Activated T-cell treated with anti-CD3 and anti-CD28 coated beads, Interleukin-2, amount 50 U/mL, for 72 hours (primary cell): ENCODE measurements at places on chromosomes 13 and 19. TPM values are rescaled to one million over a fixed set of nuclear protein-coding genes. Genes with fewer than 3 reads are reported as not detected.

GRCh38 chr13:110525328-110526319 lies 35.9 kb downstream of the RAB20 start:
- peaks cover 20% of the 10 kb centered on the region for H3K4me1 ChIP-seq
- no peaks in the 10 kb centered on the region for H3K27me3 ChIP-seq
- no peaks in the 10 kb centered on the region for H3K36me3 ChIP-seq

DNA sequence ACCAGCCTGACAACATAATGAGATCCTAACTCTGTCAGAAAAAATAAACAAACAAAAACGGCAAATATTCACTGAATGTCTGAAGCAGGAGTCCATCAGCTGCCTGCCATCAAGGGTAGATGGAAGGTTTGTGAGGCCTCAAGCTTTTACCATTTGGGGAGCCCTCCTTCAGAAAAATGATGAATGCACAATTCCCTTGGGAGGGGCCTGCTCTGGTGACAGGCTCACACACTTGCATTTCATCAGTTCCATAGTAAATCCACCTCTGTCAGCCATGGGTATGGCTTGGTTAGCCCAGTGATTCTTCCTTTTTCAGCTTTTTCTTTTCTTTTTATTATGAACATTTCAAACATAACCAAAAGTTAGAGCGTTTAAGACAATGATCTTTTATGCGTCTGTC lies 26.3 kb upstream of the KATNAL1 start:
- no peak overlapping the region for H3K27ac ChIP-seq
- H3K4me1 ChIP-seq: peaks cover 30% of the 10 kb centered on the region
- H3K27me3 ChIP-seq: no peaks in the 10 kb centered on the region
- DNase-seq: no peak
- H3K36me3 ChIP-seq: no peaks in the 10 kb centered on the region
- no peak overlapping the region for H3K4me3 ChIP-seq

GRCh38 chr13:72565893-72566292 lies 161.5 kb downstream of the MZT1 start:
- DNase-seq: no peak
- H3K27me3 ChIP-seq: no peaks in the 10 kb centered on the region
- no peak overlapping the region for H3K4me3 ChIP-seq

- no peak for DNase-seq
- H3K27ac ChIP-seq: peak overlapping the region; percentile 22
- H3K36me3 ChIP-seq: no peaks in the 10 kb centered on the region
- no peaks in the 10 kb centered on the region for H3K27me3 ChIP-seq
Observed at GRCh38 chr13:109779074-109779473, 7.3 kb downstream of the IRS2 start.

DNA sequence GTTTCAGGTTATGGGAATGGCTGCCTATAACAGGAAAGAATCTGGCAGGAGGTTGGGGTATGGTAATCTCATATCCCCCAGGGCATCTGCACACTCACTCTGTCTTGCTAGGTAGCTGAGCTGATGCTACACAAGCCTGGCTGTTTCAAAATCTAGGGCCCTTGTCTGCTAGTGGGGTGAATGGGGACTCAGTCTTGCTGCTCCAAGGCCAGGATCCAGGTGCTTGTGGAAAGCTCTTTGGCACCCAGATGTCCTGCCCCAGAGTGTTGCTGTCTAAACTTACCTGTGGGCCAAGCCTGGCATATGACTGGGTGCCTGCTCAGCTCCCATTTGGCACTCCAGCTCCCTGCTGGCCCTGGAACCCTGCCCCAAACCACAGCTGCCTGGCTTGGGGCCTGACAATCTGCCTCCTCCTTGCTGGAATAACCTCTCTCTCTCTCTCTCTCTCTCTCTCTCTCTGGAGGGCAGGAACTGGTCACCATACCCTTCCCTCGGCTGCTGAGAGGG lies 158.1 kb upstream of the TSC22D1 start:
- H3K27me3 ChIP-seq: peaks cover 20% of the 10 kb centered on the region
- H3K4me3 ChIP-seq: no peak overlapping the region
- no peak for DNase-seq
- H3K27ac ChIP-seq: no peak overlapping the region

GRCh38 chr19:2334986-2335846 lies 6.7 kb downstream of the SPPL2B start:
- DNase-seq: no peak
- no peak overlapping the region for H3K4me3 ChIP-seq
- H3K27ac ChIP-seq: no peak overlapping the region
- H3K36me3 ChIP-seq: peaks cover 6% of the 10 kb centered on the region
- peaks cover 41% of the 10 kb centered on the region for H3K4me1 ChIP-seq

GRCh38 chr13:65036999-65037398 lies 2193.1 kb downstream of the PCDH9 start:
- no peak for DNase-seq
- H3K27me3 ChIP-seq: no peaks in the 10 kb centered on the region
- no peak overlapping the region for H3K27ac ChIP-seq
- no peaks in the 10 kb centered on the region for H3K4me1 ChIP-seq
- H3K36me3 ChIP-seq: no peaks in the 10 kb centered on the region
- no peak overlapping the region for H3K4me3 ChIP-seq

DNA sequence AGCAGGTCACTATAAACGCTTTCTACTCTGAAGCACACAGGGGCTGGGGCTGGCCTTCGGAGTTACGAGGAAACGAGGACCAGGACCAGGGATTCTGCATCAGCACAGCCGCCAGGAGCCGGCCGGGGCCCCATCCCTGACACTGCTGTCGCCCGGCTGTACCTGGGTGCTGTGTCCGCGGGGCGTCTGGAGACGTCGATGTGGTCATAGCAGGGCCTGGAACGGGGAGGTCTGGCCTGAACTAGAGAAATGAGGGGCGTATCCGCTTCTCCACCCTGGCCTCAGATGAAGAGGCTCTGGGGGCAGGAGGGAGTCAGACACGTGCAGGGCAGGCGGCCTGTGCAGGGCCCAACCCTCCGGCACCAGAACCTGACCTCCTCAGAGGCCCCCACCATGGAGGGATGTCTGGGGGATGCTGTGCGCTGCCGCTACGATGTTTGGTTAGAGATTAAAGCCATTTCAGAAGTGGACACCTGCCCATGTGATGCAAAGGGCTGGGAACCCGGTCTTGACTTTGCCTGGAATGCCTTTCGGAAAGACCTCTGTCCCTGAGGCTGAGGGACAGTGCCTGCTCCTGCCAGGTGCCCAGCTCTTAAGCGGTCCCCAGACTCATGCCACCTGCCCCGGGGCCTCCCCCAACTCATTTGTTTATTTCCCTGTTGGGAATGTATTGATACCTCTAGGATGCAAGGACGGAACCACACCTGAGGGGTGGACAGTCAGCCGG lies 21.4 kb downstream of the GAS6 start:
- H3K27me3 ChIP-seq: peaks cover 12% of the 10 kb centered on the region
- peaks cover 29% of the 10 kb centered on the region for H3K4me1 ChIP-seq
- peaks cover 5% of the 10 kb centered on the region for H3K36me3 ChIP-seq
- H3K27ac ChIP-seq: no peak overlapping the region

DNA sequence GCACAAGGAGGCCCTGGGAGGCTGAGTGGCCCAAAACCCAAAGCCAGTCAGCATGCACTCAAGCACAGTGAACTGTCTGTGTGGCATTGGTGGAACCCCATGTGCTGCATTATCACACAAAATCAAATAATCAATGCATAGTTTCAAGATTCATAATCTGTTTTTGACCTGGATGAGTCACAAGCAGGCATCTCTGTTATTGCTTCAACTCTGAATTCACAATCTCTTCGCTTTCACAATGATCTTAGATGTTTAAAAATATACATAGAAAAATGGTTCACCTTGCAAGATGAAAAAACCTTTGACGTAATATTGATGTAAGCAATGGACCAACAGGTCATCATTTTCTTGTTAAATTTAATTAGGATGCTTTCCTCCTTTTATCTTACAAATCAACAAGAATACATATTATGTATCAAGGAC lies 455.4 kb downstream of the IRS2 start:
- H3K4me3 ChIP-seq: no peak overlapping the region
- no peak overlapping the region for H3K27ac ChIP-seq
- DNase-seq: no peak
- peaks cover 4% of the 10 kb centered on the region for H3K27me3 ChIP-seq

DNA sequence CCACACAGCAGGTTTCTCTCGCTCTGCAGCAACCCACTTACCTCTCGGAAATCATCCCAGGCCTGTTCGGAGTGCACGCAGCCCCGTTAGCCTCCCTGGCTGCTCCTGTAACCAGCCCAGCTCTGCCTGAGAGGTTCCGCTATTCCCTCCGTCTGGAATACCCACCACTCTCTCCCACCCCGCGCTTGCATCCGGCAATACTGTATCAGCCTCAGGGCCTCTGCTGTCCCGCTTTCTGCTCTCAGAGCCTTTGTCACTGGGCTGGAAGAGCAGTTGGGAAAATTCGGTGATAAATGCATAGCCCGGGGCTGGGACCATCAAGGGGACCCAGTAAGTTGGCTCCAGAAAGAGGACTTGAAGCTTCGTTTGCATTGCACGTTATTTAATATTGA lies 759 bp upstream of the TLE6 start:
- no peak overlapping the region for H3K27ac ChIP-seq
- H3K36me3 ChIP-seq: no peaks in the 10 kb centered on the region
- no peak for DNase-seq
- peak overlapping the region; percentile 98 for H3K4me3 ChIP-seq

GRCh38 chr19:12052091-12052496 lies 667 bp downstream of the ZNF878 start:
- no peak overlapping the region for H3K27ac ChIP-seq
- no peak for DNase-seq
- peaks cover 20% of the 10 kb centered on the region for H3K4me1 ChIP-seq
- peak overlapping the region; percentile 81 for H3K4me3 ChIP-seq
- peaks cover 8% of the 10 kb centered on the region for H3K36me3 ChIP-seq
- H3K27me3 ChIP-seq: peaks cover 33% of the 10 kb centered on the region

DNA sequence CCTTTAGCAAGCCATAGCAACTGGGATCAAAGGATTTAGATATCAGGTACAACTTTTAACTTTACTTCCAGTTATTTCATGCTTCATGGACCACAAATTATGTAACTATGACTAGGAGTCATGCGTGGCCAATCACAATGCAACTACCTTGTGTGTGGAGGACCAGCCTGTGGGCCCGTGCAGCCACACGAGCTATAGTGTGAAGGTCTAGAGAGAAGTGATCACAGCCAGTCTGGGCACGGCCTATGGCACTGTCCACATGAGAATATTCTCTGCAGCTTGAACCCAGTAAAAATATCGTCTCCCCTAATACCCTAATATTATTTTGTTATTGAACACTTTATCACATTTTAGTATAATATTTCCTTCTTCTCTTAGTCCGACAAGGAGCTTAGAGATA lies 464.9 kb upstream of the MIR17HG start:
- H3K27ac ChIP-seq: no peak overlapping the region
- no peak overlapping the region for H3K4me3 ChIP-seq
- no peaks in the 10 kb centered on the region for H3K36me3 ChIP-seq
- H3K27me3 ChIP-seq: no peaks in the 10 kb centered on the region

DNA sequence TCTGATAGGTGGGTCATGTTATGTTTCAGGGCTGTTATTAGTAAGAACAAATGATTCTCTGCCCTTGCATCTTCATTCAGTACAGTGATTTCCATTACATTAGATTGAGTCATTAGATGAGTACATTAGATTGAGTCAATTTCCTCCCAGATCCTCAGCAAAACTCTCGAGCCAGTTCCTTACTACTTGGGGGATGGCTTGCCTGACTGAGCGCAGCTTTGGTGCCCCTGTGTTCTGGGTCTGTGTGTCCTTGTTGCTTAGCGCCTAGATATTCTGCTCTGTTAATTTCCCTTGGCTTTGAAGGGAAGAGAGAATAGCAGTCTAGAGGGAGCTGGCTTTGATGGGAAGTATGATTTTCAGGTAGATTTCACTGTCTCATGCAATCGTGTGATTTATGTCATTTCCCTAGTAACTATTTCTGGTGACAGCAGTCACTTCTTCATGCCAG lies 19.1 kb upstream of the SCEL start:
- H3K27me3 ChIP-seq: no peaks in the 10 kb centered on the region
- no peak overlapping the region for H3K4me3 ChIP-seq
- H3K36me3 ChIP-seq: no peaks in the 10 kb centered on the region
- peaks cover 4% of the 10 kb centered on the region for H3K4me1 ChIP-seq

DNA sequence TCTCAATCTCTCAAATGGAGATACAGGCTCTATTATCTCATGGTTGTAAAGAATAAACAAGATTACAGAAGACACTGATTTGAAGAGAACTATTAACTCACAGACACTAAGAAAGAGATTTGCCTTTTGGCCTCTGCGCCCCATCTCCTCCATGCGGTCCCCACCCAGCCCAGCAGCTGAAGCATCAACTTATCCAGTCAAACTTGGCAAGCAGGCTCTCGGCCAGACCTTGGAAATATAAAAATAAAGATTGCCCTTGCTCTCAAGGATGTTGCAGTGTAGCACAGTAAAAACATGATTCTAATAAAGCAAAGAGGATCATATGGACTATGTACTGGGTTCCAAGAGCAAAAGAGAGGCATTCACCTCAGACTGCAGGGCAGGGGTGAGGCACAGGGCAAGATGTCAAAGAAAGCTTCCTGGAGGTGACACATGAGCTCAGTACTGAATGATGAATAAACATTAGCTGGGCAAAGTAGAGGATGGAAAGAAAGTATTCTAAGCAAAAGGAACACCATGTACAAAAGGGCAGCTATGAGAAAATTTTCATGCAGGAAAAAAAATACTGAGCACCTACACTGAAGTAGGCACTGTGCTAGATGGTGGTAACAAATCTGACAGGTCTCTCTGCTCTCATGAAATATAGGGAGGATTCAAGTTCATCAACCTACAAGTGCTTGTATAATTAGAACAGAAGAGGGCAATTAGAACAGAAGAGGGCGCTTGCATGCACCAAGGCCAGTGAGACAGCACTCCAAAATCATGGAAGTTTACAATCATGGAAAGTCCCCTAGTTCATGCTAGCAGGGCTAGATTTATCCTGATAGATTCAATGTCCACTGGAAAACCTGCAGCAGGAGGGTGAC lies 85.0 kb downstream of the SACS start:
- peaks cover 74% of the 10 kb centered on the region for H3K36me3 ChIP-seq
- no peak overlapping the region for H3K4me3 ChIP-seq
- no peak for DNase-seq
- no peak overlapping the region for H3K27ac ChIP-seq
- H3K4me1 ChIP-seq: peaks cover 9% of the 10 kb centered on the region

- no peak overlapping the region for H3K27ac ChIP-seq
- DNase-seq: no peak
- no peak overlapping the region for H3K4me3 ChIP-seq
- H3K27me3 ChIP-seq: peaks cover 16% of the 10 kb centered on the region
- no peaks in the 10 kb centered on the region for H3K4me1 ChIP-seq
Observed at GRCh38 chr19:824885-825284, 2.8 kb upstream of the AZU1 start.

GRCh38 chr19:31840371-31840770 lies 491.1 kb upstream of the TSHZ3 start:
- H3K27ac ChIP-seq: no peak overlapping the region
- H3K4me3 ChIP-seq: no peak overlapping the region
- no peak for DNase-seq
- no peaks in the 10 kb centered on the region for H3K27me3 ChIP-seq
- no peaks in the 10 kb centered on the region for H3K4me1 ChIP-seq

The CEACAM20 gene
- not detected for total RNA-seq

The ZNF177 gene
- 1.7 TPM for total RNA-seq

The APOC4 gene
- not detected for total RNA-seq

The CYP4F12 gene
- not detected for total RNA-seq

The ZNF208 gene
- total RNA-seq: 4.6 TPM

The COL4A2 gene
- total RNA-seq: not detected

The HRC gene
- not detected for total RNA-seq

The TARM1 gene
- not detected for total RNA-seq

The CGB7 gene
- total RNA-seq: not detected

The C19orf38 gene
- total RNA-seq: 9.9 TPM
